ENCODE measurements at places on chromosomes 2 and 18.

DNA sequence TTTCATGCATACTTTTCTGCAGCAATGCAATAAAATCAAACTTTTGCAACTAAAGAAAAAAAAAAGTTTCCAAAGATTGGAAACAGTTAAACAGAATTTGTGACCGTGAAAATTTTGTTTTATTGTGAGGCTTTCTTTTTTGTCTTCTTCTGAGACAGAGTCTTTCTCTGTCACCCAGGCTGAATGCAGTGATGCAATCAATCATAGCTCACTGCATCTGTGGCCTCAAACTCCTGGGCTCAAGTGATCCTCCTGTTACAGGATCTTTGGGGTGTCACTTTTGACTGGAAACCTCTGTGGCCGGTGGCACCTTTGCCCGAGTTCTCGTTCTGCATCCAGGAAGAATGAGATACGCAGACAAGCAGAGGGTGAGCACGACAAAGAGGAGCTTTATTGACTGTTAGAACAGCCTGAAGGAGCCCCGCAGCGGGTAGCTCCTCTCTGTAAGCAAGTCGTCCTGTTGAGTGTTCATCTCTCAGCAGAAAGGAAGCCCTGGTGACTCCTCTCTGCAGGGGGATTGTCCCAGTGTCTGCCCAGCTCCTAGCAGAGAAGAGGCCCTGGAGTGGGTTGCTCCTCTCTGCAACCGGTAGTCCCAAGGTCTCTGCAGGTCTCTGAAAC is 16.9 kb upstream of the ILKAP start:
- DNase-seq: no peak

DNA sequence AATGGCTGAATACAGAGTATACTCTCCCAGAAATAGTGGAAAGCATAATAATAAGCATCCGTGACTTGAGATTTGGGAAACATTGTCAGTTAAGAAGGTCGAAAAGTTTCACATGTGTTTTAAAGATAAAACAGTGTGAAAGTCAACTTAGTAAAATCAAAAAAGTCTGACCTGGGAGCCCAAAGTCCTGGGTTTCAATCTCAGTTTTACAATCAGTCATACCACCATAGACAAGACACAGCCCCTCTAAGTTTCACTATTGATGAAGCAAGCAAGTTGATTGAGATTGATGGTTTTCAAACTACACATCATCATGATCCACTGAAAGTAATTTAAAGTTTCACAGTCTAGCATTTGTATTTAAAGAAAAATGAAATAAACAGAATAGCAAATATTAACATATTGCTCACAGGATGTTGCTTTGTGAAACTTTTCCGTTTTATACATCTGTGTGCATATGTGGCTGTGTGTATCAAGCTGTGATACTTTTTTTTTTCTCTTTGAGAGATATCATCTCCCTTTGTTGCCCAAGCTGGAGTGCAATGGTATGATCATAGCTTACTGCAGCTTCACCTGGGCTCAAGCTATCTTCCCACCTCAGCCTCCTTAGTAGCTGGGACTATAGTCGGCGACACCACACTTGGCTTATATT is 71.1 kb downstream of the PIK3C3 start:
- no peak for DNase-seq

- no peak for DNase-seq
Observed at GRCh38 chr2:109062145-109062858, 66.7 kb upstream of the SH3RF3 start.

GRCh38 chr2:128867311-128867710 is 548.6 kb upstream of the HS6ST1 start:
- DNase-seq: no peak

DNA sequence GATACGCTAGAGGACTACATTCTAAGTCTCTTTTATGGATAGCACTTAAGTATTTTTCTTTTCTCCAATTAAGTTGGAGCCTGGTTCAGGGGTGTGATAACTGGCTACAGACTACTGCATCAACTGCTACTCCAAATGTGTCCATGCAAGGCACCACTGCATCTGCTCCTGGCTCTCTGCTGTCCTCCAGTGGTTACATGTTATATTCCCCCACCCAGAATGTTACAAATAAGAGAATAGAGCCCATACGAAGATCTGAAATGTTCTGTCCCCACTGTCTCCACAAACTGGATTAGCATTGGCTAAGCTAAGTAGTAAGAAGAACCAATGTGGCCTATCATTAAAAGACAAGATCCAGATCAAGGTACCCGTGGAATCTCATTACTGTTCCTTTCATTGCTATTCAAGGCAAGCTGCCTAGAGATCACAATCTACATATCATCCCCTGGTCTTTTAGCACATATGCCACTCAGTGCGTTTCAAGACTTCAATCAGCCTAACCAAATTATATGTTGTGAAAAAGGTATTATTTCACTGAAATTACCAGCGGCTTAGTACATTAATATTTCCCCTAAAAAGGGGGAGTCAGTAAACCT is 308.3 kb upstream of the SLC8A1 start:
- no peak for DNase-seq

GRCh38 chr2:236593531-236593930 is 23.9 kb downstream of the ACKR3 start:
- no peak for DNase-seq

- DNase-seq: no peak
Observed at GRCh38 chr2:170354388-170354787, 176.4 kb downstream of the MYO3B start.

DNA sequence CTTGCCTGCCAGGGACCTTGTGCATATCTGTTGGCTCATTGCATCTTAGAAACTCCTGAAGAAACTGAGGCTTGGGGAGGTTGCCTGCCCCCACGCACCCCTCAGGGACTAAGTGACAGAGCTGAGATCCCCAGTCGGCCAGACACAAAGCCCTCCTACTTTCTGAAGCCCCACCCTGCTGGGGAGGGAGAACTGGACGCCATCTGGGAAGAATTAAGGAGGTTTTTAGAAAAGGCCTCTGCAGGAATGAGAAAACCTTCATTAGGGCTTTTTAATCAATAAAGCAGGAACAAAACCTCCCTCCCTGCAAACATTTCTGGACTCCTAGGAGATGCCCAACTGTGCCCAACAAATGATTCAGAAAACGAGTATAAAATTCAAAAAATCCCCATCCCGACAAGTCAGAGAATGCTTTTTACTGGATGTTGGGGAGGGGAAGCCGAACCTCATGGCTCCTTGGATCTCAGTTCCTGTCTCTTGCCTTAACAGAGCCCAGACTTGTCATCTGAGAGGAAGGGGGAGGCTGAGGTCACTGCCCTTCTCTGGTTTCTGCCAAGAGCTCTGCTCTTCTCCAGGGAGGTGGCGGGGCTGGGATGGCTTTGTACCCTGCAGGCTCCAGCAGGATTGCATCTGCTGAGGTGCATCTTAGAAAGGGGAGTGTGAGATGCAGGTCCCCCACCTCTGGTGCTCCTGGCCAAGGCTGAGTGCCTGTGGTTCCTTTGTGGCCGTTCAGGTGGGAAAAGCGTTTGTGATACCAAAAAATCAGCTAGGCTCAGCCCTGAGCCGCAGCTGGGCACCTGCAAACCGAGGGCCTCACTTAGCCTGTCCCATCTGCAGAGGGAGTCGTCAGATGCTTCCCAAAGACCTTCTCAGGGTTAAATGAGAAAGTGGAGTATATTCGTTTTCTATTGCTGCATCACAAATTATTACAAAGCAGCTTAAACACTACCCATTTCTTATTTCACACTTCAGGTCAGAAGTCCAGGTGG is 142.4 kb downstream of the ZFP36L2 start:
- no peak for DNase-seq

DNA sequence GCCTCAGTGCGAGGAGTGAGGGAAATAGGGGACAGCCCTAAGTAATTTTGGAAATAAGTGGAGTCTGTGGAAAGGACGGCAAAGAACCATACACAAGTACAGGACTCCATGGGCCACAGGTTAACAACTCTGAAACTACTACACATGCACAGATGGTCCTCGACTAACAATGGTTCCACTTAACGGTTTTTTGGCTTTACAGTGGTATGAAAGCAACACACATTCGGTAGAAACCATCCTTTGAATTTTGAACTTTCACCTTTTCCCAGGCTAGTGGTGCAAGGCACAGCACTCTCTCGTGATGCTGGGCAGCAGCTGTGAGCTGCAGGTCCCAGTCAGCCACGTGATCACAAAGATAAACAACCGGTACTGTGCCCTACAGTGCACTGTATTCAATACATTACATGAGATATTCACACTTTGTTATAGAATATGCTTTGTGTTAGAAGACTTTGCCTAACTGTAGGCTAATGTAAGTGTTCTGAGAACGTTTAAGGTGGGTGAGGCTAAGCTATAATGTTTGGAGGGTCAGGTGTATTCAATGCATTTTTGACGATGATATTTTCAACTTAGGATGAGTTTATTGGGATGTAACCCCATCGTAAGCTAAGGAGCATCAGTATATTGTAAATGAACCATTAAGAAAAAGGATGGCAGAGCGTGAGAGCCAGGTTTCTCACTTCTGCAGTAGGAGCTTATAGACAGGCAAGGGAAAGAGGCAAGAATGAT is 44.6 kb downstream of the TBC1D8 start:
- DNase-seq: no peak

- DNase-seq: no peak
Observed at GRCh38 chr18:22974707-22975106, 41.6 kb downstream of the RBBP8 start.

DNA sequence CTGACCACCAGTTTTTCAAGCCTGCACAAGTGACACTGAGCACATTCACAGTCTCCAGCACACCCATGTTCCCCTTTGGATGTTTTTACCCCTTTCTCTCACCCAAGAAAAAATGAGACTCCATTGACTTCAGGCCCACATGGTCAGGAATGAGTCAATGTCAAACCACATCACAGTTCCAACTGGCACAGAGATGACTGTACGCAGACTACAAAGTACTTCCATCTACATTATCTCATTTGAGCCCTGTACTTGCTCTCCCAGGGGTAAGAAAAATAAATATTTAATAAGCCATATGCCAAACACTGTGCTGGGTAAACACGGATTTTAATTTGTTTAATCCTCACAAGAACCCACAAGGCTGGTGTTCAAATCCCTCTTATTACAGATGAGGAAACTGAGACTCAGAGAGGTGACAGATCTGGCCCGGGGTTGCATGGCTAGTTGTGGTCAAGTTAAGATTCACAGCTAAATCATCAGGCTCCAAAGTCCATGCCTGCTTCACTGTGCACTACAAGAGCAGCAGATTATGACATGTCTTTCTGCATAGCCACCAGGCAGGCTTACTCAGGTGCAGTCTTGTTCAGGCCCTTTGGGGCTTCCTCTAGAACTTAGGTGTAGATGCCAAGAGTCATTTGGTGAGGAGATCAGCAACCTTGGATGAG is 106.1 kb downstream of the TXNL1 start:
- no peak for DNase-seq

- DNase-seq: no peak
Observed at GRCh38 chr2:40434731-40435271, 17.1 kb downstream of the SLC8A1 start.

- DNase-seq: no peak
Observed at GRCh38 chr2:26710743-26711456, 18.4 kb downstream of the KCNK3 start.

- no peak for DNase-seq
Observed at GRCh38 chr2:219225350-219225749, 4.1 kb downstream of the ATG9A start.

DNA sequence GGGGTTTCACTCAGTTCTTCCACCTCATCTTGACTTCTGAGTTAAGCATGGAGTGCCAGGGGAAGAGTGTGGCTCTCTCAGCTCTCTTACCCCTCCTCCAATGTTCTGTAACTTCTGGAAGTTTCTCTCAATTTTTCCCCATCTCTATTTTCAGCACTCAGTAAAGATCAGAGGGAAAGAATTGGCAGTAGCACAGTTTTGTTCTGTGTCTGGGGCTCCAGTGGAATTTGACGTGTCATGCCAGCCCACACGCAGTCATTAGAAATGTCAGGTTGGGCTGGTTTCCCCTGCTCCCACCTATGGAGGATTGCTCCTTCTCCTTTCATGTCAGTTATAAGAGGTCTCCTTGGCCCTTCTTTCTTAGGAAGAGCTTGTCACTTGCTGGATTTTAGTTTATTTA is 104.6 kb upstream of the COL3A1 start:
- no peak for DNase-seq

DNA sequence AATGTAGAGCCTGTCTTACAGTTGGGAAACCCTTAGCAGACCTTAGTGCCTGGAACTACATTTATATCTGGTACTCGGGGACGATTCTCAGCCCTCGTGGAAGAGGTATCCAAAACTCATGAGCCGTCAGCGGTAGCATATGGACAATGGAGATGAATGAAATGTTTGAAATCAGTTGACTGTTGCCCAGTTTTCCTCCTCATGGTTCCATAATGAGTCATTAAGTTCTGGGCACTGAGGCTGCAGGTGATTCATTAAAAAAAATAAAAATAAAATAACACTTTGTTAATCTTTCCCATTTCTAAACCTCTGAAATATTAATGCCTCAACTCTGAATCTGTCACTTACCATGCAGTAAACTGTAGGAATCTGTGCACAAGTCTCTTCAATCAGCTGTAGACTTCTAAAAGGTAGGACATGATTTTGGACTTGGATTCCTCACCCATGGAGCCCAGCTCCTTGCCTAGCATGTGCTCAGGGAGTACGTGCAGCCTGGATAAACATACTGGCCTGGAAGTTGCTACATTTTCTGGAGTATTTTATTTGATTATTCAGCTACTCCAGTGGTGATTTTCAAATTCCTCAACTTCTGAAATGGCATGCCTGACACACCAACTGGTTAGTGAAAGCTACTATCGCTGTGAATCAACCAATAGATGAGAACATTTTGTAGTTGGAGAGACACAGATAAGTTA is 979.2 kb downstream of the CNTNAP5 start:
- no peak for DNase-seq

- DNase-seq: no peak
Observed at GRCh38 chr2:32436150-32436549, 79.3 kb downstream of the BIRC6 start.

- DNase-seq: no peak
Observed at GRCh38 chr18:361941-362310, 94.1 kb upstream of the THOC1 start.

GRCh38 chr18:5879479-5879882 is 15.8 kb downstream of the TMEM200C start:
- DNase-seq: no peak

- DNase-seq: no peak
Observed at GRCh38 chr2:191688934-191689695, 11.2 kb downstream of the NABP1 start.

DNA sequence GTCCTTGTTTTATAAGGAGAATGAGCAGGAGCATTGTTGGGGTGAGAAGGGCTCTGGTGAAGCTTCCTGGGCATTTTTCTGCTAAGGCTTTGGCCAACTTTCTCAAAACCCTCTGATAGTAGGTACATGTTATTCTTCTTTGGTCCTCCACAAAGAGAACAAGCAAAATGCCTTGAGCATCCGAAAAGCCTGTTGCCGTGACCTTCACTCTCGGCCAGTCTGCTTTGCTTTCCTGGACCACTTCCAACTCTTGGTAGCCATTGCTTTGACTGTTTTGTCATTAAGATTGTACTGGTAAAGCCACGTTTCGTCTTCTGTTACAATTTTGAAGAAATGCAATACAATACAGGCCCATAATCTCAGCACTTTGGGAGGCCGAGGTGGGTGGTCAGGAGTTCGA is 27.4 kb upstream of the ALLC start:
- no peak for DNase-seq

- no peak for DNase-seq
Observed at GRCh38 chr2:30655211-30655610, 152.0 kb downstream of the CAPN13 start.

All from cortex of kidney (tissue), 1 donor.